Suppressor macrophage (primary cell): ENCODE measurements at places on chromosomes 13 and 19.

GRCh38 chr13:61252213-61252612 is 163.4 kb downstream of the PCDH20 start:
- no peak for DNase-seq

GRCh38 chr19:11479090-11479897 is 1.6 kb downstream of the ELAVL3 start:
- peak; percentile 34 for DNase-seq

GRCh38 chr13:49488563-49488962 is 7.2 kb upstream of the PHF11 start:
- no peak for DNase-seq

DNA sequence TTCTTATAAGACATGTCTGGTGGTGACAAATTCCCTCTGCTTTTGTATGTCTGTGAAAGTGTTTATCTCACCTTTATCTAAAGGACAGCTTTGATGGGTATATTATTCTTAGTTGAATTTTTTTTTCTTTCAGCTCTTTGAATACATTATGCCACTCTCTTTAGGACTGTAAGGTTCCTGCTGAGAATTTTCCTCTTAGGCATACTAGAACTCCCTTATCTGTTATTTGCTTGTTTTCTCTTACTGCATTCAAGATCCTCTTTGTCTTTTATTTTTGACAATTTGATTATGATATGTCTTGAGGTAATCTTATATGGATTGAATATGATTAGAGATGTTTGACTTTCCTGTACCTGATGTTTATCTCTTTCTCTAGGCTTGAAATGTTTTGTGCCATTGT is 1328.4 kb downstream of the PCDH9 start:
- no peak for DNase-seq

DNA sequence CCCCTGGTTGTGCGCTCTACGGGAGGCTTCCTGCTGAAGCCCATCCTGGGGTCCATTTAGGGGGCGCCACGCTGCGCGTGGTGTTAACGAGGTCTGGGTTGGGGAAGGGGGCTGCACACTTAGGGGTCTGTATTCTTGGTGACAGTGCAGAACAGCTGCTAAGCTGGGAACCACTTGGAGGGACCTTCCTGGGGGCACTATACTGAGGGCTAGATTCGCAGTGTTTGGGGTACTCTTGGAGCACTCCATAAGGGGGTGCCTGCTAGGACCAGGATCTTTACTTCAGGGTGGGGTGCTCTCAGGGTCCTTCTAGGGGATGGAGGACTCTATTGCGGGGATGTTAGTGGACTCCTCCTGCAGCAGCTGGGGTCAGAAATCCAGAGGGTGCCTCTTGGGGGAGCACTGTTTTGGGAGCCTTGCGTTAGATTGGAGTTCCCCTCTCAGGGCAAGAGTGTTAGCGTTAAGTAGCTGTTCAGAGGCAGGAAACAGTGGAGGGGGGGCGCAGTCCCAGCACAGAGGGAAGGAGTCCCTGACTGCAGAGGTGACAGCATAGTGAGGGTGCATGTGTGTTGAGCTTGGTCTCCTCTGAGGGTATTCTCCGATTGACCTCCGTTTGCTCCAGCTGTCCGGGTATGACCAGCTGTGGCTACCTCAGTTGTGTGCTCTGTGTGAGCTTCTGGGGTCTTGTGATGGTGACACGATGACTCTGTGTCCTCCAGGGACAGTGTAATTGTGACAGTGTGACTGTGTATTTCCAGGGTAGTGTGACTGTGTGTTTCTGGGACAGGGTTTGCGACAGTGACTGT is 1.1 kb downstream of the PDE4A start:
- peak; percentile 69 for DNase-seq
